Stimulated activated CD4-positive, alpha-beta T cell treated with anti-CD3 and anti-CD28 coated beads, Interleukin-1b, Interleukin-23, amount 100 ng/mL, for 24 hours (primary cell): ENCODE measurements at places on chromosomes 7 and 10.
A peak's percentile ranks its signal among the peaks of the same experiment; 100 is the strongest.

DNA sequence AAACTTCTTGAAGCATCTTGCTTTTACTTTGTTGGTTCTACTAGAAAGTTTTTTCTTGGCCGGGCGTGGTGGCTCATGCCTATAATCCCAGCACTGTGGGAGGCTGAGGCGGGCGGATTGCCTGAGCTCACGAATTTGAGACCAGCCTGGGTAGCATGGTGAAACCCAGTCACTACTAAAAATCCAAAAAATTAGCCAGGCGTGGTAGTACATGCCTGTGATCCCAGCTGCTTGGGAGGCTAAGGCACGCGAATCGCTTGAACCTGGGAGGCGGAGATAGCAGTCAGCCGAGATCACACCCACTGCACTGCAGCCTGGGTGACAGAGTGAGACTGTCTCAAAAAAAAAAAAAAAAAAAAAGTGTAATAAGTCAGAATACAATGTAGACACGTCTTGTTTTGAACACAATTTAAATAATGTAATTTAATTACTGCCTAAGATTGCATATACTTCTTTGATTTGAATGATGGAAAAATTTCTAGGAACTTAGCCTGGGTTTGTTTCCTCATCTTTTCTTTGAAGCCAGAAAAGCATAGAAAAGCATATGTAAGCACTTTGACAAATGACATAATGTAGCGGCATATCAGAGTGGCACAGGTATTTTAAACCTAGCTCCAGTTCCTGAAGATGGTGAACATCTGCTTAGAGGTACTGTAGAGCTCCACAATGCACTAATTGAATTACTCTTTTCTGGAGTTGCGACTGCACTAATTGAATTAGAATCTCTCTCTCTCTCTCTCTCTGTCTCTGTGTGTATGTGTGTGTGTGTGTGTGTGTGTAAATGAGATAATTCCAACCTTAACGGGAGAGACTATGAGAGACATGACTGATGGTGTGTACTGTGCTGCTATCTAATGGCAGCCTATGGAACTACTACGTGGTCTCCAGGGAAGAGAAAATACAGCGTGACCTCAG lies 87.8 kb downstream of the BTRC start:
- peak; percentile 5 for DNase-seq

GRCh38 chr7:44218418-44219201 lies 17.8 kb downstream of the YKT6 start:
- no peak for DNase-seq

- no peak for DNase-seq
Observed at GRCh38 chr7:114084472-114085312, 165.9 kb upstream of the PPP1R3A start.

DNA sequence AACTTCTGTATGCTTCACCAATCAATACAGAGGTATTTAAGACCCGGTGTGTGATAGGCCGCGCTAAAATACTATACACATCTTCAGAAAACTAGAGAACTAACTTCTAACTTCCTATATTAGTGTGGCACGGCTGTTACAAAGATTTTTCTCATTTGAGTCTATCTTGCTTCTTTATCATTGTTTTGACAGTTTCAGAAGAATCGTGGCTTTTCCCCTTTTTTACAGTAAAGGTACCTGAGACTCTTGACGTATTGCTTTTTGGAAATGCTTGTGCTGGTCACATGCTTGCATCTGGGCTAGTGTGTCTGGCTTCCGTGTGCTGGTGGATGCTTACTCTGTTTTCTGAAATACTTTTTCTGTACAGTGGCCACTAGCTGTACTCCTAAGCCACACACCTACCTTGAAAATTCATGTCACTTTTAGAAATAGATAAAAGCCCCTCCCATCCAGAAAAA lies 12.7 kb downstream of the IKZF1 start:
- no peak for DNase-seq

DNA sequence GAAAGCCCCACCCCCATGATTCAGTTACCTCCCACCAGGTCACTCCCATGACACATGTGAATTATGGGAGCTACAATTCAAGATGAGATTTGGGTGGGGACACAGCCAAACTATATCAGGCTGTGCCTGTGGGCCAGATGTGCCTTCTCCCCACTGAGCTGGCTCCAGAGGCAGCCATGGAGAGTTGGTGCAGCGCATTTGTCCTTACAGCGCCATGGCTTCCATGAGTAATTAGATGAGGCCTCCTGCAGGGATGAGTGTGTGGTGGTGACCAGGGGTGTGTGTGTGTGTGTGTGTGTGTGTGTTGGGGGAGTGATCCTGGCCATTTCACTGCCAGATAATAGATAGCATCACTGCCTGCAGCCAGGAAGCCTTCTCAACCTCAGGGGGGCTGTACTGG lies 94.6 kb downstream of the FANK1 start:
- DNase-seq: no peak

GRCh38 chr7:141333459-141333858 lies 217.8 kb upstream of the AGK start:
- no peak for DNase-seq

- no peak for DNase-seq
Observed at GRCh38 chr7:137848095-137848494, 1.3 kb upstream of the DGKI start.

DNA sequence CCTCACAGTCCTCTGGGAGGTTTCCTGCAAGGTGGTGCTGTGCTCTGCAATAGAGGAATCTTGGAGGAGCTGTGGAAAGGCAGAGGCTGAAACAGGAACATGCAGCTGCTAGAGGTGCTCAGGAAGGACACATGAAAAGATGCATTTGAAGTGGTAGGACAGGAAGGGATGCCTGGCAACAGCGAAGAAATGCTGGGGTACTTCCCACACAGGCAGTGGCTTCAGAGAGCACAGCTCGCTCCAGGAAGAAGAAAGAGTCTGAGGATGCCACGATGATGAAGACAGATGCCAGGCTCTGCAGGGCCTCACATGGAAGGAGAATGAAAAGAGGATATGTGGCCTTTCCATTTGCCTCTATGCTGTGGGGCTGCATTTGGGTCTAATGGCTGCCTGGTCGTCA lies 77.0 kb upstream of the TMEM72 start:
- DNase-seq: no peak

DNA sequence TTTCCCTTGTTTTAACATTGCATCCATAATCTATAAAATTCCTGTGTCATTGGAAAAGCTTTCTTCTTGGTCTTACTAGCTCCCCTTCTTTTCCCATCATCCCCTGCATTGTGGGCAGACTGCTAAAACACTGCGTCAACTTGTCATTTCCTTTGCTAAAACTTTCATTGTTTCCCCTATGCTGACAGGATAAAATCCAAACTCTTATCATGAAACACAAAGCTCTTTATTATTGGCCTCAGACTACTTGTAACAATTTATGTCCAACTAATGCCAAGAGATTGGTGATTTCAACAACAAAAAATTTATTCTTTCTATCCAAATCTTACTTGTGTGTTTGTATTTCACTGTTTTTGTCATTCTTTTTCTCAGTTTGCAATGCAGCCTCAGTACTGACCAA lies 339.1 kb downstream of the HGF start:
- DNase-seq: no peak
